Liver (tissue), 10 donors: ENCODE measurements at places on chromosomes 7 and 10. TPM values are rescaled to one million over a fixed set of nuclear protein-coding genes. Genes with fewer than 3 reads are reported as not detected.

DNA sequence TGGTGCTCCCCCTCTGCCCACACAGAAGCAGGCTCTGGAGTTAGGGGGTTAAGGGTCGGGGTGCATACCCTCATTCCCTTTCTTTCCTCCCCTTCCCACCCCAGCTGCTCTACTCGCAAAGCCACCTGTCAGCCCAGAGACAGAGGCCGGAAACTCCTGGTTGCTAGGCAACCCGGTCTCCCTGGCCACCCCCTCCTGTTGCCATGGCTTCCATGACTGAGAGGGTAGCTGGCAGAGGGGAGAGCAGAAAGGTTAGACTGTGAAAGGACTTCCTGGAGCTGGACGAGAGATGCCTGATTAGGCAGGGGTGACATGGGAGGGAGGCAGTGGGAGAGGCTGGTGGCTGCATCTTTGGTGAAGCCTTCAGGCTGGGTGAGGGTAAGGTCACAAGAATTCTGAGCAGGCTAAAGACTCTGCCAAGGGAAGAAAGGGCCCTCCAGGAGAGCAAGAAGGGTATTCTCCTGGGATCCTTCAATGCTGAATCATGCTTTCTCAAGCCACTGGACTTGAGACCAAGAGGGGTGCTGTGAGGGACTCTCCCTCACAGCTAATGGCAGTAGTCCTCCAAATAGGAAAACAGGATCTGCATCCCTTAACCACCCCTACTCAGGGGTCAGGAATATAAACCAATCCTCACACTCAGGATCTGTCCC, 5.4 kb downstream of the PSD start:
- H3K27ac ChIP-seq: no peak overlapping the region
- H3K4me3 ChIP-seq: no peak overlapping the region
- H3K27me3 ChIP-seq: peaks cover 19% of the 10 kb centered on the region
- peaks cover 2% of the 10 kb centered on the region for H3K4me1 ChIP-seq

GRCh38 chr10:71316056-71316785, 2.8 kb upstream of the SLC29A3 start:
- no peak for DNase-seq
- no peak overlapping the region for H3K27ac ChIP-seq
- no peaks in the 10 kb centered on the region for H3K36me3 ChIP-seq
- H3K4me3 ChIP-seq: no peak overlapping the region
- peaks cover 10% of the 10 kb centered on the region for H3K4me1 ChIP-seq

Gene VOPP1
- polyA plus RNA-seq: 11.5 TPM

Gene GLI3
- 0.24 TPM for polyA plus RNA-seq
